Forelimb muscle (tissue), 1 donor: ENCODE measurements at places on chromosomes 5 and 9. TPM values are rescaled to one million over a fixed set of nuclear protein-coding genes. Genes with fewer than 3 reads are reported as not detected.

GRCh38 chr5:816176-816575 lies 31.6 kb upstream of the ZDHHC11B start:
- DNase-seq: no peak

The RANBP17 gene
- 8.0 TPM for polyA plus RNA-seq

The CARTPT gene
- polyA plus RNA-seq: not detected

DNA sequence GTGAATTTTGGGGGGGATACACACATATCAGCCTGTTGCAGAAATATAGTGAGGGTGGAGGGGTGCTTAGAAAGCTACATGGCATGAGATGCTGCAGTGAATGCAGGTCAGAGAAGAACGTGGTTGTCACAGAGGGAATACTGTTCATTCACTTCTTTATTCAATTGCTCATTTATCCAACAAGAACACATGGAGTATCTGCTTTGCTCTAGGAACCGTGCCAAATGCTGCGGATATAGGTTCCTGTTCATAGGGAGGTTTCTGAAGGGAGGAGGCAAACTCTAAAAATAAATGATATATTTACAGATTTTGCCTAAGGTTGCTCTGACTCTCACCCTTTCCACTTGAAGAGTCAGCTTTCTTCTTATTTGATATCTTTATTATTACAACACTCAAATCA lies 444.3 kb upstream of the CLINT1 start:
- no peak for DNase-seq

The GOLGA1 gene
- 10.9 TPM for polyA plus RNA-seq

DNA sequence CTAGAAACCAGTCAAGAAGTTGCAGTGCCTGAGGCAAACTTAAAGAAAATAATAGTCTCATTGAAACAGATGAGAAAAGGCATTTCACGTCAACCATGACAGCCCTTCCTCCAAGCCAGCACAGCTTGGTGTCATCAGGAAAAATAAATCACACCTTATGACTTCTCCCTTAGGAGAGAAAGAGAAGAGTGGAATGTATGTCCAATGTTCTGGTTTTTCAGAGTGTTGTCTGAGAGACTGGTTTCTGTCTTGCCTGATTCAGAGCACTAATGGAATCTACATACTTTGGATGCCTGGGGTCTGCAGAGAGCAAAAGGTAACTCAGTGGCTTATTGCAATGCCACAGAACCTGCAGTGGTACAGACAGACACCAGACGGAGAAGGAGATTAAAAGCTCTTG lies 105.5 kb upstream of the PDE4D start:
- DNase-seq: no peak

The FOXD4L5 gene
- 0.90 TPM for polyA plus RNA-seq

The SLC6A7 gene
- 0.30 TPM for polyA plus RNA-seq

The MIGA2 gene
- polyA plus RNA-seq: 15.9 TPM

The TNPO1 gene
- polyA plus RNA-seq: 76.0 TPM

GRCh38 chr5:144209361-144209760 lies 38.7 kb downstream of the KCTD16 start:
- no peak for DNase-seq

The IL7R gene
- polyA plus RNA-seq: 2.4 TPM

DNA sequence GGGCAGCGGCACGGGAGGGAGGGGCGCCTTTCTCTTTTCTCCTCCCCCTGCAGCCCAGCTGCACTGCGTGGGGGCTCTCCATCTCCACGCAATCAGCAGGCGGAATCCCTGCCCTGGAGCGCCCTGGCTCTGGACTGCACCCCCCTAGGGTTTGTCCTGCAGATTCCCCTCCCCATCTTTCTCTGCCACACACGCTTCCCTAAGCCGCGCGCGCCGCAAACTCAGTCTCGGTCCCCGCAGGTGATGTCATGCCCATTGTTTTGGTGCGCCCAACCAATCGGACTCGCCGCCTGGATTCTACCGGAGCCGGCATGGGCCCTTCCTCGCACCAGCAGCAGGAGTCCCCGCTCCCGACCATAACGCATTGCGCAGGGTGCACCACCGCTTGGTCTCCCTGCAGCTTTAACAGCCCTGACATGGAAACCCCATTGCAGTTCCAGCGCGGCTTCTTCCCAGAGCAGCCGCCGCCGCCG lies at the start of gene KCNN2:
TSS of gene KCNN2 (plus strand) at position 347 of the 473 bp plus-strand sequence. CDS start at position 417, 70 bp downstream.
- DNase-seq: peak; percentile 17

The MYMK gene
- polyA plus RNA-seq: 58.2 TPM

DNA sequence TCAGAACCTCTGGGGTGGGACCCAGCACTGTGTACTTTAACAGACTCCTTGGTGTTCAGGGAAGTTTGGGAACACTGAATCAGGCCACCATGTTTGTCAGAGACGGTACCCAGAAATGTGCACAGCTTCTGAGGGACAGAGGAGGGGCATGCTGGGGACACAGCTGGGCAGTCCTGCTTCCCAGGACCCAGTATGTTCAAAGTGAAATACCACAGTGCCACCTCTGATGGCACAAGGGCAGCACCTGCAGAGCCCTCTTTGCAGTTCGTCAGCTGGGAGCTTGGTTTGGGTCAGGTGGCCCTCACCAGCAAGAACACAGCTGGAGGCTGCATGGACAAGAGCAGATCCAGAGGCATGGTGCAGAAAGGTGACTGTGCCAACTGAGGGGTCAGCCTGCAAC lies 51.2 kb downstream of the NDST1 start:
- DNase-seq: no peak

GRCh38 chr9:20030671-20031070 lies 241.8 kb upstream of the SLC24A2 start:
- no peak for DNase-seq

DNA sequence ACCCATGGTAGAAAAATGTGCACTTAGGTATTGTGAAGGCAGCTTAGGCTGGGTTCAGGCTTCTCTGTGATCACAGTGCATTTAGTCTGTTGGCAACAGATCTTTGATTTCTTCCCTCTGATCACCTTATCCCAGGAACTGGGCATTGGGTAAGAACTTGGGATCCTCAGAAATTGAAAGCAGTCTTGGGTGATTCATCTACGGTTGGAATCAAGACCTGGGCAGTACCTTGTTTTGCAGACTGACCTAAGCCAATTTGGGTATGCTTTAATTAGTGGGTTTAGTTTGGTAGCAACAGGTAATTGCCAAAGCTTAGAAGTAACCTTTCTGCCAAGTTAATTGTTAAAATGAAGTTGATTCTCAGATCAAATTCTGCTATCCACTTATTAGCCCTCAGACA lies 17.8 kb downstream of the ENTREP1 start:
- no peak for DNase-seq

GRCh38 chr9:2127486-2127885 lies 112.3 kb downstream of the SMARCA2 start:
- DNase-seq: no peak

DNA sequence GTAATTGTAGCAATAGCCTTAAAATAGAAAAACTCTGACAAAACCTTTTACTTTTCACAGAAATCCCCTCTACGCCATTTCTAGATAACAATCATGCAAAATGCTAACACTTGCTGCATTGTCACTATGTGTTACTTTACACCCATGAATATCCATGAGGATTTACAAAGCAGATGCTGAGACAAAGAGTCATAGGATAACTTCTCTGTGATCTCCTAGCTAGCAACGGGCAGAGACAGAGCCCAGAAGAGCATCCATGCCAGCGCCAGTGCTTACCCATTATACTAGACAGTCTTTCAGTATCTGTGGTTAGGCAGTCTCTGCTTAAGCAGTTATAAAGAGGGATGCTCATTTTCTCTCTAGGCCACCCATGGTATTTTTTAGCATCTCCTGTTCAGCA lies 474.1 kb downstream of the CAAP1 start:
- no peak for DNase-seq

GRCh38 chr5:10832987-10833386 lies 72.0 kb upstream of the DAP start:
- peak; percentile 48 for DNase-seq

The SLC6A18 gene
- not detected for polyA plus RNA-seq

The MARCOL gene
- polyA plus RNA-seq: not detected

GRCh38 chr9:90948156-90948555 lies 146.5 kb downstream of the SYK start:
- no peak for DNase-seq

The SETD9 gene
- polyA plus RNA-seq: 10.9 TPM

GRCh38 chr5:163564321-163564938 lies 59.0 kb downstream of the MAT2B start:
- DNase-seq: peak; percentile 36

The PPIP5K2 gene
- 29.7 TPM for polyA plus RNA-seq

DNA sequence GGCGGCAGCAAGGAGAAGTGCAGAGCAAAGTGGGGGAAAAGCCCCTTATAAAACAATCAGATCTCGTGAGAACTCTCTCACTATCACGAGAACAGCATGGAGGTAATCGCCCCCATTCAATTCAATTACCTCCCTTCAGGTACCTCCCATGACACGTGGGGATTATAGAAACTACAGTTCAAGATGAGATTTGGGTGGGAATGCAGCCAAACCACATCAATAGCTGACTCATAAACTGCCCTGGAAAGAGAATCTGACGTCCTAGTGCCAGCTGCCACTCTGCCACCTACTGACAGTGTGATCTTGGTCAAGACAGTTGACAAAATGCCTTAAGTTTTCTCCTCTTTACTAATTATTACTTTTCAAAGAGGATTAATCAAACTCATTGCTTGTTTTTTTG lies 128.3 kb downstream of the GPBP1 start:
- DNase-seq: no peak

DNA sequence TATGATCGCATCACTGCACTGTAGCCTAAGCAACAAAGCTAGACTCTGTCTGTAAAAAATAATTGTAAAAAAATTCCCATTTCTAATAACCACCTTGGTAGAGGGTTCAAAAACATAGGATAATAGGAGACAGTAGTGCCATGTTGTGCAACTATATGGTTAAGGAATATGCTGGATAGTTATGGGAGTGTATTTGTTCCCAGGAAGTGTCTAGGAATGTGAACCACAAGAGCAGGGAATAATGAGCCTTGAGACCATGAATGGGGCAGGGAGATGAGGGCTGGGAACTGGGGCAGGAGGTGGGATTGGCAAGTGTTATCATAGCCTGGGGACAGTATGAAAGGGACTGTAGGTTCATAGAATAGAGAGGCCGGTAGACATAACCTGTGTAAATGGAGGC lies 50.4 kb downstream of the RUSC2 start:
- no peak for DNase-seq
